ENCODE measurements at places on chromosomes 2 and 18.

GRCh38 chr2:181077128-181077709 is 96.8 kb downstream of the UBE2E3 start:
- peak; percentile 4 for DNase-seq

DNA sequence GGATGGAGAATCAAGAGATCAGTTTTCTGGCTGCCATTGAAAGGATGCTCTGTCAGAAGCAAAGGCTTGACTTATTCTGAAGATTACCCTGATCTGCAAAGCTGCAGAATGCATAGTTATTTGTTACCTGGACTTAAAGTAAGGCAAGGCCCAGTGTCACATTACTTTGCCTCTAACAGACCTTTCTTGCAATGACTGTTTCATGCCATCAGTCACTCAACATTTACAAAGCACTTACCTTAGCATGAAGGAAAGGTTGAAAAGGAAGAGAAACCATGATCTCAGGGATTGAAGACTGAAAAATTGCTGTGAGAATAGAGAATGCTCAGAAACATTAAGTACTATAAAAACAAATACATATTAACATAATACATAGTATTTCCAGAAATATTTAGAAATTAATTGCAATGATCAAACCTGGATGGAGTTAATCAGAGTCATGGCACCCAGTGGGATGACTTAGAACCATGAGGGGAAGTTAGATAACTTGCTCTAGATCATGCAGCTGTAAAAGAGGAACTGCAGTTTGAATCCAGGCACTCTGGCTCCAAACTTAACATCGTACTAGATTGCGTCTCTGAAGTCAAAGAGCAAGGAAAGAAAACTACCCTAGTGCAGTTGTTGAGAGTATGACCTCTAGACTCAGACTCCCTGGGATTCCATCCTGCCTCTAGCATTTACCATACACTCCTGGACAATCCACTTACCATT is 26.5 kb upstream of the FAM117B start:
- no peak for DNase-seq

GRCh38 chr18:76824754-76825153 is 2.4 kb downstream of the ZNF236 start:
- no peak for DNase-seq

- no peak for DNase-seq
Observed at GRCh38 chr2:109419960-109420370, 193.8 kb downstream of the SEPTIN10 start.

DNA sequence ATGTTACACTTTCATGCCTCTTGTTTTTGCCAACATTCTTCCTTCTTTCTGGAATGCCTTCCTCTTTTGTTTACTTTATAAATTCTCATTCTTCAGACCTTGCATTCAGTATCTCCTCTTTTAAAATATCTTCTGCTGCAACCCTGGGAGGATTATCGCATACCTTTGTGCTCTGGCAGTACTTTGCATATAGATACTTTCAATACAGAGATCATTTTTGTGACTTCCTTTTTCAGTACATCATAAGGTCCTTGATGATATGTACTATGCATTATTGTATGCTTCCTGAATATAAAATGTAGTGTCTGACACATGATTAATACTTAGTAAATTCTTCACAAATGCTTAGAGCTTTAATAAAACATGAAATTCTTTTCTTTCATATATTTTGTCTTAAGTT is 538.7 kb downstream of the TRIB2 start:
- no peak for DNase-seq

GRCh38 chr2:69253611-69254301 is 133.3 kb downstream of the GFPT1 start:
- no peak for DNase-seq

DNA sequence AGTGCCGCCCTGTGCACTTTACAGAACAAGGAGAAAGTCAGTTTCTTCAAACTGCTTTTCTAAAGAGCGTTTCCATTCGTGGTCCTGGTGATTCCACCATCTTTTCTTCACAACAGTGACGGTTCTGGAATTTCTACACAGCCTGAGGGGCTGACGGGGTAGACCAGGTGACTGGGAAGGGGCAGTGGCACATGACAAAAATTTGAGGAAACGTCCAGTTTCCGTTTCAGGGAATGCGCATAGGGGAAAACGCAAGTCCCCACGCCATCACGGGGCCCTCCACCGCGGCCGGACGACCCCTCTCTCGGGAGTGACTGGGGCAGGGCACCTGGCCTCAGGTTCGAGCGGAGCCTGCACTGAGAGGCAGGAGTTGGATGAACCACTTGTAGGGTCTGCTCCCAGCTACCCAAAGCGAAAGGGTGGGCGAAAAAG is 980 bp upstream of the SPTBN1 start:
- DNase-seq: no peak

DNA sequence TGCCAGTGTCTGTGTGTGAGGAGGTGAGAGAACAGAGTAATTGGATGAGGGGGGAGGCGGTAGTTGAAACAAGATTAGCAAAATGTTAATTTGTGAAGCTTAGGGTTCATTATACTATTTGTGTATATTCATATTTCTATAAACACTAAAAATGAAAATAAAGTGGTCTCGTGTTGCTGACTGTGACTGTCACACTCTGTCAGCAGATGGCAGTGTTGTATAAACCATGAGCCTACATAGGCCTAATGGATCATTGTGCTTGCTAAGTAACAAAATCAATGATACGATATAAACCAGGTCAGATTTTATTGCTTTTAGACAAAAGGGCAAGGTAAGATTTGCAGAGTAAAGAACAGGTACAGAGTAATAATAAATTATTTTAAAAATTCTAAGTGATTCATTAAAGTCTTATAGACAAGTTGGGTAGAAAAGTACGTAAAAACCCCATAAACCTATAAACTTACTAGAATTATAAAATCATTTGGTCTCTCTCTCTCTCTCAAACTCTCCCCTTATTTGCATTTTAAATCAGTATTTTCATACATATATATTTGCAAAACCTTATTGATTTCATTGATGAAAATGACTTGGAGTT is 182.7 kb downstream of the RPIA start:
- peak; percentile 32 for DNase-seq

DNA sequence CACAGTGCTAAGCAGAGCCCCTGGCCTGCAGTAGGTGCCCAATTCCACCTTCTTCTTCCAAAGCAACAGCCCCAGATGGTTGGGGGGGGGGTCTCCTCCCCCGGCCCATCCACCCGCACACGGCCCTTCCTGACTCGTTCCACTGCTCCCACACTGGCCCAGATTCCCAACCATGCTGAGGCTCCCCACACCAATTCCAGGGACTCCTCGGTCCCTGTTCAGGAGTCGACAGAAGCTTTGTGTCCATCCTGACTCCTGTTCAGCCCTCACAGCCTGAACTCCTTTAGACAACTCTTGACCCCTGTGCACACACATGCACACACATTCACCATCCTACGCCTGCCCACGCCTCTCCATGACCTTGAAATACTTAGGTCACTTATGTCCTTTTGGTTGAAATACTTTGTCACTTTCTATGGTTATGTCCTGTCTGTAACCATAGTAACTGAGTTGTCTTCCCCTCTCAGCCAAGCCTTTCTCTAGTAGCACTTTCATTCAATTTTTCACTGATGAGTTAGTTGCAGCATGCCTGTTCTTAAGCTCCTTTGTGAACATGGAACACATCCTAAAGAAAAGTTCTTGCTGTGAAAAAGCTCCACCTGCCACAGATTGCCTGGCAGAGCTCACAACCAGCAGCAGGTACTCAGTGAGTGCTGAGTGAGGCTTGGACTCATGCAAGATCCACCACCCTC is 225.8 kb downstream of the SEPTIN10 start:
- DNase-seq: no peak

DNA sequence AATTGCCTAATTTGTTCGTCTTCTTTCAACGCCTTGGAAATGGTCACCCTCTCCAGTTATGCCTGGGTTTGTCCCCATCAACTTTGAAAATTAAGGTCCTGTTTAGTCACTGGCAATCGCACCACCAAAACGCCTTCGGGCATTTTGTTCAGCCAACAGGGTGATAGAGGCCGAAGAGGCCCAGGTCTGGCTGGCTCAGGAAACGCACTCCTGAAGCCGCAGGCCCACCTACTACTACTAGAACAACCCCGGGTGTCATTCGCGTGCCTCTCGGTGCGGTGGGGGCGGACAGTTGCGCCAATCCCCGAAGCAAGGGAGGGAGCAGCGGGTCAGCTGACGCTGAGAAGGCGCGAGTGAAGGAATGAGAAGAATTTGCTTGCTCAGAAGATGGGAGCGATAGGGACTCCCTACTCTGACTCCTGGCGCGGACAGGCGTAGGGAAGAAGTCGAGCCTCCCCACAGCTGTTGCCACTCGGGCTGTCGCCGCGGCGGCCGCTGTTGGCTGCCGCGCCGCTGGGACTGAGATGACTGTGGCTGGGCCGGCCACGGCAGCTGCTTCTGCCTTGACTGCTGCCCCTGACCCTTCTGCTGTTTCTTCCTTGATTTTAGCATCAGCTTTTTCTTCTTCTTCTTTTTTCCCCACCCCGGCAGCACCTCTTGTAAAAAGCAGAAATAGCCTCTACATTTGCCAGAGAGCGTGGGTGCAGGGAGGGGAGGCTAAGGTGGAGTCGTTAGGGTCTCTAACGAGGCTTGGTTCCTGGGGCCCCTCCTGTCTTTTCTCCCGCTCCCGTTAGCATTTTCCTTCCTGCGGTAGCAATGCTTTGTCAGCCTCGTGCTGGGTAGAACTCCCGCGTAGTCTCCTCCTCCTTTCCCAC is 387.6 kb downstream of the FIGN start:
- no peak for DNase-seq

GRCh38 chr18:10892786-10893185 is 256.6 kb downstream of the PIEZO2 start:
- no peak for DNase-seq

DNA sequence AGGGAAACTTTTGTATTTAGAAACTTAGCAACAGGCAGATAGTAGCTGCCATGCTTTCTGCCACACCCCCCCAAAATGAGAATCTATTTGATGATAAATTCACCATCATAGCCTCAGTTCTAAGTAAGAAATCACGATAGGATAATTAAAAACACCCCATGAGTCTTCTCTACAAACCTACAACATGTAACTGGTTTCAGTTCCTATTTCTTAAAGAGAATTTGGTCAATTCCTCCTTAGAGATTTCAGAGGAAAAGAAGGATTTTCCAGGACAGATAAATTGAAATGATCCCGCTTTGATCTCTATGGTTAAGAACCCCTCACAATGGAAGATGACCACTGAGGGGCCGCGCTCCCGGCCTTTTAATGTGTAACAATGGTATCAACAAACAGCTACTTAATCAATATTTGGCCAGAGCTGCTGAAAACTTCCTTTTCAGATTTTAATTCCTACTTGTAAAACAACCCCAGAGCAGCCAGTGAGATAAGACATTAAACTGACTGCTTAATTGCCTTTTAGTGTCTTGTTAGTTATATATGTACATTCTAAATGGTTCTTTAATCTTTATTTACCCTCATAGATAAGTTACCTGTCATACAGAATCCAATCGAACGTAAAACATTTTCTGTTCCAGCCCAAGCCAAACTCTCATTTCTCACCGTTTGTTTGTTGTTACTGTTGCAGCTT is 10.1 kb downstream of the PAX3 start:
- DNase-seq: no peak

- no peak for DNase-seq
Observed at GRCh38 chr2:72936660-72937355, 19.5 kb downstream of the EMX1 start.

DNA sequence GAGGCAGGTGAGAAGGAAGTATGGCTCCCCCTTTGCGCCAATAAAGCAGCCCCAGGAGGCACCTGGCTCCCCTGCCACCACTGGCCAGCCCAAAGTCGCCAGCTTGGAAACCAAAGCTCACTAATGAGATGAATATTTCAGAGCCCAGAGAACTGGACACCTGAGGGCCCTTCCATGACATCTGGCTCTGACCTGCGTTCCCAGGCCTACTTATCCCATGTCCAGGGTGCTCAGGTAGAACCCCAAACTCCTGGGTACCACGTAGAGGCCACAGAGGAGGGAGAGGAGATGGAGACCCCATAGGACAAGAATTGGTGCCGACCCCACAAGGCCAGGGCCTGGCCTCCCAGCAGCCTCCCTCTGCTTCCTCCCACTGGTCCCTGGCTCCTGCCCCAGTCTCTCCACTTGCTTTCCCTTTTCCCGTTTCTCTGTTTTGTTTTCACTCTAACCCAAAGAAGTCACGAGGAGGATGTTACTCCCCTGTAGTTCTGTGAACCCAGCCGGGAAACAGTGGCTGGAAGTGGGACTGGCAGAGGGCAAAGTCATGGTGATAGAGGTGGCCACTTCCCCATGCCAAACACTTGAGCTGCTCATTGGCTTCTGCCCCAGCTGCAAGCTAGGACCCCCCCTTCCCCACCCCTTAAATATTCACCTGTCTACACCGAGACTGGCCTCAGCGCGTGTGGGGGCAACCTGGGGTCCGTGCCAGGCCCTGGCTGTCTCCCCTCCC is 820 bp downstream of the TMBIM1 start:
- DNase-seq: no peak

DNA sequence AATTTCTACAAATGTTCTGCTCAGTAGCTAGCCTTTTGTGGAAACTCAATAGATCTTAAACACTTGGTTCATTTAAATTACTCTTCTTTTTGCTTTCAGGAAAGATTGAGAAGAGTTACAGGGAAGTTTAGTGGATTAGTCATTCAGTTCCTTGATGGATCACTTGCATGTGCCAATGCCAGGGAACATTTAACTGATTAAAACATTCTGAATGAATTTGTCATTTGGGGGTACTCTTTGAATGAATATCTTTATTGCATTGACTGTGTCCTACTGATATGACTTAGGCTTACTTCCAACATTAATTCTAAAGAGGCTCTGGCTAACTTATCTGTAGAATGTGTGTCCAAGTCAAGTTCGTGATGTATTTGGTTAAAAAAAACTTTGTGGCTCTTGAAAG is 199.8 kb downstream of the PLCL1 start:
- no peak for DNase-seq

DNA sequence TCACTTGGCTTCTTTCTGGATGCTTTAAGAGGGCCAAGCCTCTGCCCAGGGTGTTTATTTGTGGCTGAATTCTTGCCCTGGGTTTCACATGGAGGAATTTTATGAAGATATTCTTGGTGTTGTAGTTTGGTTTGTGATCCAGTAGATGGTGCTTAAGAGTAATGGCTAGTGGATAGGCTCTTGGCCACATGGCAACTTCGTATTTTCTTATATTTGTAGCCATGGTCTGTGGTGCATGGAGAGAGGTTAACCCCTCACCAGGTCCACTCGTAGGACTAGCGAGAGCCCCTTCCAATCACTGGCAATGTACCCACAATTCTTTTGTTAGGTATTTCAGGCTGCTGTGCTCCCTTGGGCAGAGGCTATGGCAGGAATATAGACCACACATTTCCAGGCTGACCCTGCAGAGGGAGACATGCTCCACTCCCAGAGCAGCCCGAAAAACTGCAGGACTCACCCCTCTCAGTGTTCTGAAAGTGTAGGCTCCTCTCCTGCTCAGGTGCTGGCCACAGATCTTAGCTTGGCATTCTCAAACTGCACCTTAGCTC is 582.1 kb upstream of the SETBP1 start:
- no peak for DNase-seq

DNA sequence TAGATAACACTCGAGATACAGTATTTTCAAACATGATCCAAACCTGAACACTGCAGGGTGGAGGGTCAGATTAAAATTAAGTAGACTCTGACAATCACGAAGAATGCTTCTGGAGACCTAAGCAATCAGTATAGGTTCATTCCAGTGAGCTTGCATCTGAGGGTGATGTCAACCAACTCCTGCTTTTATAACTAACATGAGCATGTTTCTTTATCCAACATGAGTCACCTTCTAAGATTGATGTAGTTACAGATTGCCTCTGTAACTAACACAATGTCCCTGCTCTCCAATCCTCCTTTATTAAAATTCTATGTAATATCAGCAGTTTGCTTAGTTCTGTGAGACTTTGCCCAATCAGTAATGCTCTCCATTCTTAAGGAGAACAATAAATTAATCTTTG is 225.7 kb downstream of the ARL6IP6 start:
- DNase-seq: no peak

Data from stimulated activated naive CD8-positive, alpha-beta T cell treated with anti-CD3 and anti-CD28 coated beads, Interleukin-15, Interleukin-2, amounts not matched to agents 100 U/mL and 50 U/mL, for 24 hours (primary cell).